ENCODE measurements at places on chromosomes 3 and 15.

GRCh38 chr3:9032231-9032777, 69.0 kb upstream of the RAD18 start:
- no peak for DNase-seq

DNA sequence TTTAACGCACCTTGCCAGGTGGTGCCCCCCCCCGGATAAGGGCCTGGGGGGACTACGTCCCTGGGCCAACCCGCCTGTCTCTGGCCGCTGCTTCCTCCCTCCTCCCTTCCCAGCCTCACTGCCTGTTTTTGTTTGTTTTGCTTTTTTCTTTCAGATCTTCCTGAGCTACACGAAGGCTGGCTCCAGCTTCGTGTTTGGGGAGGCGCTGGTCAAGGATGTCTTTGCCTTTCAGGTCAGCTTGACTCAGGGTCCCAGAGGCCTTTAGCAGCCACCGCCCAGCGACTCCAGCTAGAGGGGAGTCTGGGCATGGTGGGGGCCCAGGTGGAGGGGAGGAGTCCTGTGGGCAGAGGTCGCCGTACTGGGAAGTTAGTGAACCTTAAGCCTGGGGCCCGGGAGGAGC, 24.1 kb downstream of the SLC28A1 start:
- no peak for DNase-seq

DNA sequence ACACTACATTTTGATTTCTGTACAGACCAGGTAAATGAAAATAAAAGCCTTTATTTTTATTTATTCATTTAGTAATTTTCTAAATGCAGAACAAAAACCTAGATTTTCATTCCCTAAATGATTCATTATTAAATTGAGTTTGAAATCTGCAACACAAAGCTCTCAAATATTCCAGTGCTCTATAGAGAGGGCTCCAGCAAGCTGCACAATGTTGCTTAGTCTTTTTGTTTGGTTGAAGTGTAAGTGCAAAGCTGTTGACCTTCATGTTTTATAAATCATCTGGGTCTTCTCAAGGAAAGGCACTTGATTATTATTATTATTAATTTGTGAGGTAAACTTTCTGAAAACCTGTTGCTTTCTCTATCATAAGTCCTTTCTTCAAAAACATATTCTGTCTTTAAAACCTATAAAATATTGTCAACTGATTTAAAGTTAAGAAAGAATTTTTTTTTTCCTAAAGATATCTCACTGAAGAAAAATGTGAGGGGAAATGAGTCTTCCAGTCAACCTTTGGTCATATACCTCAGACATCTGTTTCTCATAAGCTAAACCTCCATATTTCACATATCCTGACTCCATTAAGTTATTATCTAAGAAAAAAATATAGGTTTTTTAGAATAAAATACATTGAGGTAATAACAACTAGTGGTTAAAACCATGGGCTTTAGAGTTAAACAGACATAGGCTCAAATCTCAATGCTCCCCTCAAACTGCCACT, 100.7 kb downstream of the ZIC4 start:
- no peak for DNase-seq

DNA sequence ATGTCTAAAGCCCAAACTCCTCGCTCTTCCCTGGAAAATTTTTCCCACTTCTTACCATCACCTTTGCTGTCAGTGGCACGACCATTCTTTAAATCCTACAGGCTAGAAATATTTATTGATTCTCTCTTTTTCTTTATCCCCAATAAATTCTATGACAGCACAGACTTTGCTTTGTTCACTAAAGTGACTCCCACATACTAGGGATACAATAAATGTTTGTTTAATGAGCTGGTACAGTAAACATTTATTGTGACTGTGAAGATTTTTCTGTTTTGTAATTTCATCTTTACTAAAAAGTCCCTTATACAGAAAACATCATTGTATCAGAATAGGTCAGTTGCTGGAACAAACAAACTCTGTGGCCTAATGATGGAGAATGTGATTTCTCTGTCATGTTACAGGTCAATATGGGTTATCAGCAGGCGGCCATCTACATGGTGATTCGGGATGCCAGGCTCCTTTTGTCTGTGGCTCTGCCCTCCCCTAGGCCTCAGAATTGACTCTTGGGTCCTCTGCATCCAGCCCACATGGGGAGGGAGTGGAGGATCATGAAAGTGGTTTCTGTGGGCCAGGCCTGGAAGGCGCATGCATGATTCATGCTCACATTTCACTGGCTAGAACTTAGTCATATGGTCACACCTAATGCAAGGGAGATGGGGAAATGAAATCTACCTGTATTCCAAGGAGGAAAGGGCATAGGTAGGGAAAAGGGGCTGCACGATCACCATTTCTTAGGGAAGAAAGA, 22.7 kb upstream of the KNG1 start:
- DNase-seq: no peak

GRCh38 chr15:88174571-88174970, 82.0 kb downstream of the NTRK3 start:
- no peak for DNase-seq

- no peak for DNase-seq
These were observed 16.3 kb upstream of the ST3GAL6 start for GRCh38 chr3:98746882-98747281.

- no peak for DNase-seq
These were observed 52.6 kb upstream of the ADGRG7 start for GRCh38 chr3:100556673-100557310.

- no peak for DNase-seq
These were observed 375.5 kb upstream of the CFAP20DC start for GRCh38 chr3:59425371-59425770.
